NCI-H1092 (cell line): ENCODE measurements at places on chromosomes 5 and 9.

- DNase-seq, result no peak
Observed at GRCh38 chr5:108528655-108529054, 146.8 kb upstream of the FBXL17 start.

DNA sequence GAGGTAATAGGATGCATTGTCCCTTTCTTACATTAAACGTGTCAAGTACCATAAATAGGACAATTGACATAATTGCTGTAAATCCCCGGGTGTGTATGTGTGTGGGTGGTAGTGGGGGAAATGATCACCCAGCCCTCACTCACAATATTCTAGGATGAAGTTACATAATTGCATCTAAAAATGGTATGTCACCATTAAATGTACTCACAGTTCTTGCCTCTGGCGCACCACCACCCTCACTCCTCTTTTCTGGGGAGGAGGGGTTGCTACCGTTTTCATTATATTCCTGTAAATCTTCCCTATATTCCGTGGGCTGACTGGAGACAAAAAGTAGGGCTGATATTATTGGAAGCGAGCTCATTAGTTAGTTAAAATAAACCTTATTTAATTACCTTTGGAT, 563.8 kb downstream of the TLR4 start:
- DNase-seq, result no peak

GRCh38 chr9:99778308-99778707, 43.4 kb upstream of the NR4A3 start:
- DNase-seq, result no peak

- peak; percentile 23 for DNase-seq
Observed at GRCh38 chr9:78035383-78035993, 3.9 kb upstream of the GNAQ start.

- DNase-seq, result no peak
Observed at GRCh38 chr9:120532475-120532874, 47.5 kb downstream of the CDK5RAP2 start.

DNA sequence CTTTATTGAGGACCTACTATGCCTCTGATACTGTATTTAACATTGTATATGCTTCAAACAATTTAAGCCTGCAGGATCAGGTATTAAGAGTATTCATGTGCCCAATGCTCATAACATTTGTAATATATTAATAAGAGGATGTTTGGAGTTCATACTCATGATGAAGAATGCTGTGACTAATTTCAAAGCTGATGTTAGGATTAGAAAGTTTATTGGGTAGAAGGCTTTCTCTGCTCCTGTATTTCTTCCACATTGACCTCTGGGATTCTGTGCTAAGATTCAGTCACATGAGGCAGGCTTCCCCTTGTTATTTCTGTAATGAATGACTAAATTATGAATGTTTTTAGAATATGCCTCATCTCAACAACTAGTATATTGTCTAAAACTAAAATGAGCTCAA, 456.4 kb downstream of the NFIB start:
- DNase-seq, result no peak

GRCh38 chr5:139371482-139372435, 11.3 kb downstream of the SLC23A1 start:
- no peak for DNase-seq

GRCh38 chr9:135761845-135762168, 59.8 kb downstream of the KCNT1 start:
- DNase-seq, result no peak

- DNase-seq, result no peak
Observed at GRCh38 chr5:120779674-120780073, 315.6 kb downstream of the PRR16 start.

DNA sequence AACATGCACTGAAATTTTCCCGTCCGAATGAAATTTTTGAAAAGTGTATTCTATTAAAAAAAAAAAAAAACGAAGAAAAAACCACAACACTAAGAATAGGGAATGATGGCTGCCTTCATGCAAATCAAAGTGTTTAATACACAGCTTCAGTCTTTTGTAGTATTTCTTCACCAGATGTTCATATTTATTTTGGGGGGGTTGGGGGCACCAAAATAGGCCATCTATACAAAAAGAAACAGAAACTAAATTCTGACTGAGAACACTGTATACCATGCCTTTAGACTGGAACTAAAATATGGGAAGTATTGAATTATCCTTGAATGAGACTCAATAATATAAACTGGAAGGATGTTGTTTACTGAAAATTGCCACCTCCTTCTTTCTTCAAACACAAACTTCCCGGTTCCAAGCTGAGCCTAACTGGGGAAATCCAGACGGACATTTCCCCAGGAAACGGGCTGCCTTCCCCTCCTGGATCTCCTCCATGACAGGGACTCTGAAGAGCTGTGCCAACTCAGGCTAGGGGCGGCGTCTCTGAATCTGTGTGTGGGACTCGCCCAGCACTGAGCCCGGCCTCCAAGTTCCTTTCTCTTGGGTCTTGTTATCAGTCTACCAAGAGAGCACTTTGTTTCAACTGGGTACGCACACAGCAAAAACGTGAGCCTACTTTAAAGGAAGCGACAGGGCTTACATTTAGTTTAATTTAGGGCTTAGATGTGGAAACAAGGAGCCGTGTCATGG, 511.3 kb upstream of the ADAMTS16 start:
- no peak for DNase-seq

DNA sequence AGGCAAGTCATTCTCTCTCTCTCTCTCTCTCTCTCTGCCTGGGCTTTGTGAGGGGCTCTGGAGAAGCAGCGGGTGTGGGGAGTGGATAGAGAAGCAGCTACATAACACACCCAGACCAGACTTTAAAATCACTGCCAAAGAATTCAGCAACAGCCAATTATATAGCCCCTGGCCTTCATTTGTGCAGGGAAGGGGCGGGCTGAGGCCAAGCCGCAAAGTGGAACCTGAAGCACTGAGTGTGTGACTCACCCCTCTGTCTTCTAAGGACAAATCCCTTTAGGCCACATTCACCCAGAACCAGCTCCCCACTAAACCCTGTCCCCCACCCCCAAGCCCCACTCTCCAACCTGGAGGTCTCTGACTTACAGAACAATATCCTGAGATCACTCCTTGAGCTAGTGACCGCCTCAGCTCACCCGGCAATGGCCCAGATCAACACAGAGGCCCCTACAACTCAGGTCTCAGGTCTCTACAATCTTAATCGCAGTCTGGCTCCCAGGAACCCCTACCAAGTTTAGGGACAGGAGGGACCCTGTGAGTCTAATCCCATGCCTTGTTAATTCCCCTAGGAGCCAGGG, 6.0 kb downstream of the B4GALT1 start:
- no peak for DNase-seq

DNA sequence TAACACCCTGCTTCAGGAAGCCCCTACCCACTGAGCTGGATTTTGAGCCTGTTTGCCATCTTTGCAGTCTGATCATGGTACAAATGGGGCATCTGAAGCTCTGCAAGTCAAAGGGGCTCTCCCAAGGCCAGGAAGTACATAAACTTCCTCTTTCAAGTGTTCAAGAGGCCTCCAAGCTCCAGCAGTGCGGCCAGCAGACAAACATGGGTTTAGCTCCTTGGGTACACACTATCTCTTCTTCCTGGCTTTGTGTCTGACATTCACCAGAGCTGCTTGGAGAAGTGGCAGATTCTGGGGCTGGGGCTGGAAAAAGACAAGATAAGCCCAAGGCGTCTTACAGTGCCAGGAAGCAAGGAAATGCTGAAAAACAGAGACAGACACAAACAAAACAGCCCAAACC, 34.1 kb downstream of the LAMC3 start:
- DNase-seq, result no peak

DNA sequence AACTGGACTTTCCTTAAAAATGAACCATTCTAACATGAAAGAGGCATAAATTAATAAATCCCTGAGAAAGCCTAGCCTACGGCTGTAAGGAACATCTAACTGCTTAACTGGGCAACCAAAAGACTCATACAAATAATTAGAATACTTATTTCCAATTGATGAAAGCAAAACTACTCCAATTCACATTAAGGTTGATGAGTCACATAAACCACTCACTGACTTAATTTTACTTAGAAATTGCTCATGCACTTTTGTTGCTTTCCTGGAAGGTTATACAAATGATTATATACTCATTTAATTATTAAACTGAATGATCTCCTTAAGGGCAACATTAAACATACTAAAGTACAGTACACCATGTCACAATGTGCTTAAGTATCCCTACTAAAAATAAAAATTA, 101.9 kb downstream of the NFIB start:
- no peak for DNase-seq

DNA sequence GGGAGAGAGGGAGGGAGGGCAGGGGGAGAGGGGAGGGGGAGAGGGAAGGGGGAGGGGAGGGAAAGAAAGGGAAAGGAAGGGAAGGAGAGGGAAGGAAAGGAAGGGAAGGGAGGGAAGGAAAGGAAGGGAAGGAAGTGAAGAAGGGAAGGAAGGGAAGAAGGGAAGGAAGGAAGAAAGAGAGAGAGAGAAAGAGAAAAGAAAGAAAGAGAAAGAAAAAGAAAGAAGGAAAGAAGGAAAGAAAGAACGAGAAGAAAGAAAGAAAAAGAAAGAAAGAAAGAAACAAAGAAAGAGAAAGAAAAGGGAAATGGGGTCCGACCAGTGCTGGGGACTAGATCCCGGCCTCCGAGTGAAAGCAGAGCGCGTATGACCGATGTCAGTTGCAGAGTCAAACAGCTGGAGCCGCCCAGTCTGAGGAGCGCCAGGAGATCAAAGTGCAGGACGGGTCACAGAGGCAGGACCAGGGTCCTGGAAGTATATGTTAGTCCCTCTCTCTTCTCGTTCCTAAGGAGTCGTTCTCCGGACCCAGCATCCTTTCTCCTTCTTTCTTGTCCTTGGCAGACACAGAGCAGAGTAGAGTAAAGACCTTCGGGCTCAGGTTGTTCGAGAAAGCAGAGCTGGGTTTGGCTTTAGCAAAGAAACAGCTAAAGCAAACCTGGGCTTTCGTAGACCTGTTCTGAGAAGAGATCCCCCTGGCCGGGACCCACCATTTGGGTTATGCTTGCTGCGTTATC, 305.4 kb upstream of the MSX2 start:
- no peak for DNase-seq

DNA sequence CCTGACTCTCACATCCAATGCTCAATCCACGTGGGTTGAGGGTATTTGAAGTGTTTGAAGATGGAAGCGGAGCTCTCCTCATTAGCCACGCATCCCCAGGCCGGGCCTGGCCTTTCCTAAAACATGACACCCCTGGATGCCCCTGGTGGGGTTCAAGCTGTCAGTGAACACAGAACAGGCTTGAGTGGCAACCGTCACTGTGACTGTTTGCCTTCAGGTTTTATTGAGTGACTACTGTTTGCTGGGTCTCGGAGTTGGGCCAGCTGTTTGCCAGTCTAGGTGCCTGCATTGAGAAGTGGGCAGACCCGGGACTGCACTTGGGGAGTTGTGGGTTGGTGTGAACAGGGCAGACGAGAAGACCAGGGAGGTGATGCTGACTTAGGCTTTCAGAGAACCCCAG, 7.8 kb upstream of the OLFM1 start:
- no peak for DNase-seq

GRCh38 chr9:103261951-103262350, 266.8 kb downstream of the CYLC2 start:
- no peak for DNase-seq

- DNase-seq, result no peak
Observed at GRCh38 chr9:93674580-93675335, 98.4 kb downstream of the PHF2 start.

DNA sequence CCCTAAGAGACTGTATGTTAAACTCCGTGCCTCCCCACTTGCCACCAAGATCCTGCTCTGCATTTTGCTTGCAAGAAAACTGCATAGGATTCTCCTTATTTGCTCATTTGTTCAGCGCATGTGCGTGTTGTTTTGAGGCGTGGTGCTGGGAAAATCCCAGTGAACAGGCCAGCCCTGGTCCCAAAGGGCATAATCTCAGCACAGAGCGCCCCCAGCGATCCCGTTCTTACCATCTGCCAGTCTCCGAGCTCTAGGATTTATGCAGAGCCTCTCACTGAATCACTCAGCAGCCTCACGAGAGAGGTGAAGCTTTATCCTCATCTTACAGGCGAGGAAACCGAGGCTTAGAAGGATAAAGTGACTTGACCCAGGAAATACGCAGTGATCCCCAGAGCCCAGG, 11.5 kb downstream of the PRRX2 start:
- DNase-seq, result no peak

DNA sequence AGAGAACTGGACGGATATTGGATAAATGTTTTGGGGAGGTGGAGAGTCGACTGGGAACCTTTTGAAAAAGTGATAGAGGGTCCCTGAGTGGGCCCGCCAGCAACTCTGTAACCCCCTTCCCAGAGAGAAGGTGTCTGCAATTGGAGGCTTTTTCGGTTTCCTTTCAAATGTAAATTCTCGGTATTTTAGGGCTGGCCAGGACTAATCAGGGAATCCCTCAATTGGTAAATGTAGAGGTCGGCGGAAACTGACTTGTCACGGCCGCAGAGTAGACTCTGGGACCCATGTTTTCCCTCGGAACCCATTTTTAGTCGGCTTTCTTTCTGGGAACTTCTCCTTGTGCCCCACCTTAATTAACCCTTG, 524 bp downstream of the CCNB1 start:
- no peak for DNase-seq

DNA sequence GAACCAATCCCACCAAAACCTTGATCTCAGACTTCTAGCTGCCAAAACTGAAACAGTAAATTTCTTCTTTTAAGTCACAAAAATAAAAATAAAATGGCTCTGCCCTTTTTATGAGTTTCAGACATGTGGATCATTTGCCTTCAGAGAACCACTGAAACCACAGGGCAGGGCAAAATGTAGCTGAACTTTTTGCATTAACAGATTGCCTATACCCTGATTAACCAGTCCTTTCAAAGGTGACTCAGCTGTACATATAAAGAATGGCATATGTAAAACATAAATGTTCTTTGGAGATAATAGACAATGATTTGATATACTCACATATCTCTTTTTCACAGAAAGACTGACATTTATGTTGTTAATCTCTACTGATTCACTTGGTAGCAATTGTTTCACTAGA, 187.1 kb upstream of the GRIN3A start:
- no peak for DNase-seq

DNA sequence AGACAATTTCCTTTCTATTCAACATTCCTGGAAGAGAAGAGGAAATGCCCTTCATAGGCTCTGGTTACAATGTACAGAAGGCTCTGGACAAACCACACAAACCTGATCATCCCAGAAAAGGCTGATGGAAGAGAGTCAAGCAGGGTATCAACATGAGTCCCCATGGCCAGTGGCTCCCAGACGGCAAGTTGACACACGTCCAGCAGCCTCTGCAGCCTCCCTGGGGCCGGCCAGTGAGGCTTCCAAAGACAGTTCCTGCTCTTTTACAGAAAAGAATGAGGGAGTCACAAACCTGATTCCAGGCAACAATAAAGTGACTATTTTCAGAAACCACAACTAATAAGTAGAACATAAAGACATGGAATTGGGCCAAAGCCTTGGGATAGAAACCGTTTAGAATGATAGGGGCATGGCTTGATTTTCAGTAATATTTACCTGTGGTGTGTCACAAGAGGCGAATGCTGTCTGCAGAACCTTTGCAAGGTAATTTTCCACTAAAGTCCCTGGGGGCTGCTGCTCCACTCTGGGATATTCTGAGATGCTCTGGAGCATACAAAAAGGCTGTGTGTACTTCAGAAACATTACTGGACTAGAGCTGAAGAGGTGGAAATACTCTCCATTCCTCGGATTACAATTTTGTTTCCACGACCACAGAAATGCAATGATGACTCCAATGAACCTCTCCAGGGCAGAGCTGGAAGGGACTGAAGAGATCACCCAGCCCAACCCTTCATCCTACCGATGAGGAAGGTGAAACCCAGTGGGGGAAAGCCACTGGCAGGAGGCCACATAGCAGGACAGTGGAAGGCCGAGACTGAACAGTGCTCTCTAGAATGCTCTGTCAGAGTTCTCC, 10.4 kb downstream of the MED27 start:
- DNase-seq, result no peak

- no peak for DNase-seq
Observed at GRCh38 chr5:38376404-38376803, 118.0 kb downstream of the EGFLAM start.
